ENCODE measurements at places on chromosomes 11 and 22.

- DNase-seq = no peak
These were observed 128.8 kb downstream of the RASSF10 start for GRCh38 chr11:13137844-13138301.

DNA sequence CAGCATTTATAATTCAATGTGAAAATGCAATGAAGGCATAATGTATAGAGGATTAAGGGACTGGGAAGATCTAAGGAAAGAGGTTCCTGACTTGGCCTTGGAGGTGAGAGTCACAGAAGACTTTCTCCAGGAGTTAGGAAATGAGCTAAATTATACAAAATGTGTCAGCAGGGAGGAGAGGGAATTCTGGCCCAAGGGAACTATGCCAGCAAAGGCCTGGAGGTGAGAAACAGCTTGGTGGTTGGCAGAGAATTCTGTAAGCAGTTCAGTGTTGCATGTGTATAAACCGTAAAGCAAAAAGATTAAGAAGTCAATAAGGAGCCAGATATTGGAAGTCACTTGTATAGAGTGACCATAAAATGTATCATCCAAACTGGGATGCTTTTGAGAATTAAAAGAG lies 142.2 kb upstream of the SESN3 start:
- DNase-seq = no peak

GRCh38 chr11:32888805-32889204 lies 3.8 kb upstream of the QSER1 start:
- no peak for DNase-seq

DNA sequence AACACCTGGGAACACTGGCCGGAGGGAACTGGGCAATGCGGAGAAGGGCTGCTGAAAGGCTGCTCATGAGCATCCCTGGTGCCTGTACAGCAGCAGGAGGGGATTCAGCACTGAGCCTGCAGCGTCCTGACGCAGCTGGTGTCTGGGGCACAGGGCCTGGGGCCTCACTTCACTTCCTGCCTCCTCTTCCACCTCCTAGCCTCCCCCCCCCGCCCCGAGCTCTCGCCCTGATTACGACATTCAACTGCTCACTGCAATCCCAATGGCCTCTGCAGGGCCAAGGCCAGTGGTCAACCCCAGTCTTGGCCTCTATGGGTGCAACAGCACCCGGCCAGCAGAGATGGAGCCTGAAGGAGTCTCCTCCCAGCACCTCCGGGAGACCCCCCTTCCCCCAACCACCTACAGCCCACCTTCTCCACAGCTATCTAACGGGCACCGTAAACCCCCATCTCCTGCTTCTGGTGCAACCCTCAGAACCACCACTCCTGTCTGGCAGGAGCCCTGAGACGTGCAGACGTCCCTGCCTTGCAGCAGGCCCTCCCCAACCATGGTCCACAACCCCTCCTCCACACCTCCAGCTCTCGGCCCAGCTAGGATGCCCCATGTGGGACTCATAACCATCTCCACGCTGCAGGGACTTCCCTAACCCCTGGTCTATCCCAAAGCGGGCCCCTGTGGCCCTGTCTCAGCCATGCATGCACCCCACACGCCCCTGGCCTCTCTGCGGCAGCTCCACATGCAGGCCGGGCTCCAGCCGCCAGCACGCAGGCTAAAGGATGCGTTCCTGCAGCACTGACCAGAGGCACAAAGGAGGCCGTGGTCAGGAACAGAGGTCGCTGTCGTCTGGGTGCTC lies 38.2 kb downstream of the BRD1 start:
- no peak for DNase-seq

GRCh38 chr11:17164361-17165246 lies 43.2 kb downstream of the PIK3C2A start:
- no peak for DNase-seq

DNA sequence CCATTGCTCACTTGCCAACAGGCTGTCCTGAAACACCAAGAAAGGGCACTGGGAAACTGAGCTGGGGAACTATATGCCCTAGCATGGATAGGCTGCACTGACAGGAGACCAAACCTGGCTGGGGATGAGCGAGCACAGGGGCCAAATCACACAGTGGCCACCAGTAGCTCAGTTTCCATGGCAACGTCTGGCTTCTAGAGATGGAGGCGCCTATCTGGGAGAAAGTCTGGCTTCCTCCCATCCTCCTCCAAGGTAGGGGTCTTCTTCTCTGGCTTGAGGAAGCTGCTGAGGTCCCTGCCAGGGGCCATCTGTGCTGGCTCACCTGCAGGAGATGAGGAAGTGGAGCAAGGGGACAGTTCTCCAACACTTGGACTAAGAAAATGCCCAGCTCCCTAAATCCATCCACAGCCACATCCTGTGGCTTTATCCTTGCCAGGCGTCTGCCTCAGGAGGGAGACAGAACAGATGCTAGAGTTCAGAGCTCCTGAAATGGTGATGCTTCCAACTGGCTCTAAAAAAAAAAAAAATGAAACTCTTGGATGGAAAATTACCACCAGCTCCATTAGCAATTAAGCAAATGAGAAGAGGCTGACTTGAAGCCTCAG lies 48.3 kb downstream of the SYT13 start:
- no peak for DNase-seq

DNA sequence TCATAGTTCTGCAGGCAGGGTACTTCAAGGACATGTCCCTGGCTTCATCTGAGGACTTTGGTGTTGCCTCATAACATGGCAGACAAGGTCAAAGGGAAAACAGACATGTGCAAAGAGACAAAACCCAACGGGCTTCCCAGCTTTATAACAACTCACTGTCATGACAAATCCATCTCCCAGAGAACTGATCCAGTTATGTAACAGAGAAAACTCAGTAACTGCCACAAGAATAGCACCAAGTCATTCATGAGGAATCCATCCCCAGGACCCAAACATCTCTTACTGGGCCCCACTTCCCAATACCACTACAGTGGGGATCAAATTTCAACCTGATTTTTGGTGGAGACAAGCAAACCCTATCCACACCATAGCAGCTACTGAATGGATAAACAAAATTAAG lies 13.0 kb downstream of the OR52N4 start:
- no peak for DNase-seq
